Cortex of kidney (tissue), 1 donor: ENCODE measurements at places on chromosomes 12 and 14.

DNA sequence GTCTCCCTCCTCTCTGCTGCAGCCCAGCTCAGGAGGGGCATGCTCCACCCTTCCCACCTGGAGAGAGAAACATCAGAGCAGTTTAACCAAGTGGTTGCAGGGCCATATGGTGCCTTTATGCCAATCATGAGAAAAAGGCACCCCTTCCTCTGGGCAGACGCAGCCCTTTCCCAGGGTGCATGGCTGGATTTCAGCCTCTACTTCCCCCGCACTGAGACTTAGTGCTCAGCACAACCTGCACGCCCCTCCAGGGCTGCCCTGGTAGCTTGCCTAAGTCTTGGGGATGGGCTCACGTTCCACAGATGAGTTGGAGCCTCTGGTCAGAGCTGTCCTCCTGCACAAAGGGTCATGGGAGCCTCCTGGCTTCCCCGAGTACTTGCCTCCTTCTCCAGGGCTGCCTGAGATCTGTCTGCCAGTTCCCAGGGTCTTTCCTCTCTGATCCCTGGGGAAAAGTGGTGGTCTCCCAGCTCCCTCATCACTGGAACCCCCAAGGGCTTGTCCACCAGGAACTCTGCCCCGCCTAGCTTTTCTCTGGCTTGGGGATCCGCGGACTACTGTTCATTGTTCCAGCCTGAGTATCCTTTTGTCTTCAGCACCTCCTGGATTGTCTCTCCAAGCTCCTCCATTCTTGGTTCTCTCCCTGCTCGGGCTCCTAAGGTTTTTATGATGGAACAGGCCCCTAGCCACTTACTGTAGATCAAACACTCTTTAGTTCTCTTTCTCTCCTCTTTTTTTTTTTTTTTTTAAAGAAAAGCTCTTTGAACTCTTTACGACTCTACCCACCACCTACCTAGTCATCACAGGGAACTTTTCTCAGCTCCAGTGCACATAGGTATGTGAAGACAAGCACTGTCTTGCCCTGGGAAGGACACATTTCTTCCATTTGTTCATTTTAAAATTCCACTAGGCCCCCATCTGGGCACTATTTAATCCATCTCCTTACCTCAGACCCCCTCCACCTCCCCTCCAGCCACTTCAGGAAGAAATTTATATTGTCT is 6.1 kb upstream of the KRT74 start:
- no peak for DNase-seq

GRCh38 chr12:124857921-124858461 is 5.7 kb downstream of the SCARB1 start:
- no peak for DNase-seq

GRCh38 chr14:87264796-87265195 is 728.2 kb downstream of the GALC start:
- no peak for DNase-seq

DNA sequence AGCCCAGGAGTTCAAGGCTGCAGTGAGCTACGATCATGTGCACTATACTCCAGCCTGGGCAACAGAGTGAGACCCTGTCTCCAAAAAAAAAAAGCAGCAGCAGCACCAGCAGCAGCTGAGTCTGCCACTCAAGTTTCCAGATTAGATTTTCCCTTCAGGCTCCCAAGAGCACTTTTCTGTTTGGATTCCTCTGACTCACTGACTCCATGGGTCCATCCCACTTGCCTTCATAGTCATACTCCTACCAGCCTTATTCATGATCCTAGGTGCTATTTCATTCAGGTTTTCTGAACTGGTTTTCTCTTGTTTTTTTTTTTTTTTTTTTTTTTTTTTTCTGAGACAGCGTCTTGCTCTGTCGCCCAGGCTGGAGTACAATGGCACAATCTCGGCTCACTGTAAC is 6.8 kb upstream of the TWF1 start:
- DNase-seq, result no peak
